ENCODE measurements at places on chromosomes 1 and 21. TPM values are rescaled to one million over a fixed set of nuclear protein-coding genes. Genes with fewer than 3 reads are reported as not detected.

BGLAP gene
- 2.6 TPM for total RNA-seq

DNA sequence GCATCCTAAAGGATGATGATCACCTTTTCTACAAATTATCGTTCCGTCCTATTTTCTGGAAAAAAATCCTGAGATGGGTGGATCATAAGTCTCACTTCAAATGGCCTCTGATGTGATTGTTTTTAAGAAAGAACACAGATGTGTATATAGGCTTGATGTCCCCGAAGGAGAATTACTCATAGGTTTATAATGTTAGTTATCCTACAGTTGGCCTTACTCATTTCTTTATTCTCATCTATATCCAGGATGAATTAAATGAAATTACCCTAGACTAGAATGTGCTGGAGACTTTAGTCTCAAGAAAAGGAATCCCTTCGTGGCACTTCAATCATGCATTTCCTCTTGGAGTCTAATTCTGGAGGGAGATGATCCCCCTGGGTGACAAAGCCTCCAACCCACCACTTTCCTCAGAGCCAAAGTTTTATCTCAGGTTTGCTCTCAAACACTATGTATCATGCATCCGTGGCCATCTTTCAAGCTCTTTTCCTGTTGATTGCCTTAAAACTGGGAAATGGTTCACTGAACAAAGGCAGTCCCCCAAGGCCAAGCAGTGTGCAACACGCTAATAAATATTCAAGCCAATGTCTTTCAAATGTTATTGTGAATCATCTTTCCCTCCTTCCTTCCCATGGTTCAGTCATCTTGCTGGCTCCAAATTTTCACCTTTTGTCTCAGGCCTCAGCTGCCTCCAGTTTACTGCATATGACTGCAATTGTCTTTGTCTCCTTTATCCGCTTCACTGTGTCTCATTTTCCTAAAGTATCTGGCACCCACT lies 32.5 kb upstream of the SMYD2 start:
- DNase-seq: no peak

DNA sequence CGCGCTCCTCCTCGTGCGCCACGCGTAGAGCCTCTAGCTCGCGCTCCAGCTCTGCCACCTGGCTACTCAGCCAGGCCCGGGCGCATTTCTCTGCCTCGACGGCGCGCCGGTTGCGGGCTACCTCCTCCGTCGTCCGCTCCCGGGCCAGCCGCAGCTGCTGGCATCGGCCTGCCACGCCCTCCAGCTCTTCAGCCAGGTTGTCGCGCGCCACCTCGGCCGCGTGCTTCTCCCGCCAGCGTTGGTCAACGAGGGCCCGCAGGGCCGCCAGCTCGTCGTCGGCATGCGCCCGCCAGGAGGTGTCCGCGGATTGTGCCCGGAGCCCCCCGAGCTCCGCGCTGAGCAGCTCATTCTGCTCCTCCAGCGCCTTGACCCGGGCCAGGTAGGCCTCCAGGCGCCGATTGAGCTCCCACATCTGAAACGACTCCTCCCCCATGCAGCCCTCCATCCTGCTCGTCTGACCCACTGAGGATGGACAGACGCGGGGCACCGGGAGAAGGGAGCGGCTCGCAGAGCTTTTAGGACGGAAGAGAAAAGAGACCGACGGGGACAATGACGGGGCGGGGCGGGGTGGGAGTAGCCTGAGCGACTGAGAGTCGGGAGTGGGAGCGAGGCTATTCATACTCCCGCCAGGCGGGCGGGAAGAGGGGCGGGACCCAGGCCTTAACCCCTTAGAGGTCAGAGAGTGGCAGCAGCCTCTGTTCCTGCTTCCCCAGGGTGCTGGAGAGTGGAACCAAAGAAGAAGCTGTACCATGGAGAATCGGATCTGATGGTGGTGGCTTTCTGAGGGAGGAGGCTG lies at the start of gene NES:
NES (minus strand) TSS at position 588 of the 796 bp plus-strand sequence; CDS start at position 445, 143 bp downstream.
- peak; percentile 87 for DNase-seq

DNA sequence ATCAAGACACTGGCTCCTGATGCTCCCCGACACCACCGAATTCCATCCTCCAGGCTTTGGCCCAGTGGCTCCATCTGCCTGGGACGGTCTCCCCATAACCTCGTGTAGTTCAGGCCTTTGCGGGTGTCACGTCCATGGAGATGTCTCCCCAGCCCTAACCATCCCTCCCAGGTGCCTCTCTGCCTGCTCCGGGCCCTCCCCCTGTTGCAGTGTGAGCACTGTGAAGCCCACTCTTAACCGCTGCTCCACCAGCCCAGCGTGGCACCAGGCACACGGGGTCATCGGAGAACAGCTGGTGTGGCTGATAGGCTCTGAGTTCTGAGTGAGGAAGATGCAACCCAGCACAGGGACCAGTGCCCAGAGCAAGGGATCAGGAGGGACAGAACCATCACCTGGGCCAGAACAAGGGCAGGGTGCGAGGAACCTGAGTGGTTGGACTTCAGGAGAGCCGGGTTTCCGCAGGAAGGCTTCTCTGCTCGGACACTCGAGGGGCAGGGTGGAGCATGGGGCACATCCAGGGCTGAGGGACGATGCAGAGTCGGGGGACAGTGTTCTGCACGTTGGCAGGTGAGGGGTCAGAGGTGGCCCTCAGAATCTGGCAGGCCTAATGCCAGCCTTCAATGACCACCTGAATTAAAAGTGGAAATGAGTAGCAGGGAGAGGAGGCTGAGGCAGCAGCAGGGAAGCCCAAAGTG lies 2.6 kb upstream of the GNB1 start:
- no peak for DNase-seq

DNA sequence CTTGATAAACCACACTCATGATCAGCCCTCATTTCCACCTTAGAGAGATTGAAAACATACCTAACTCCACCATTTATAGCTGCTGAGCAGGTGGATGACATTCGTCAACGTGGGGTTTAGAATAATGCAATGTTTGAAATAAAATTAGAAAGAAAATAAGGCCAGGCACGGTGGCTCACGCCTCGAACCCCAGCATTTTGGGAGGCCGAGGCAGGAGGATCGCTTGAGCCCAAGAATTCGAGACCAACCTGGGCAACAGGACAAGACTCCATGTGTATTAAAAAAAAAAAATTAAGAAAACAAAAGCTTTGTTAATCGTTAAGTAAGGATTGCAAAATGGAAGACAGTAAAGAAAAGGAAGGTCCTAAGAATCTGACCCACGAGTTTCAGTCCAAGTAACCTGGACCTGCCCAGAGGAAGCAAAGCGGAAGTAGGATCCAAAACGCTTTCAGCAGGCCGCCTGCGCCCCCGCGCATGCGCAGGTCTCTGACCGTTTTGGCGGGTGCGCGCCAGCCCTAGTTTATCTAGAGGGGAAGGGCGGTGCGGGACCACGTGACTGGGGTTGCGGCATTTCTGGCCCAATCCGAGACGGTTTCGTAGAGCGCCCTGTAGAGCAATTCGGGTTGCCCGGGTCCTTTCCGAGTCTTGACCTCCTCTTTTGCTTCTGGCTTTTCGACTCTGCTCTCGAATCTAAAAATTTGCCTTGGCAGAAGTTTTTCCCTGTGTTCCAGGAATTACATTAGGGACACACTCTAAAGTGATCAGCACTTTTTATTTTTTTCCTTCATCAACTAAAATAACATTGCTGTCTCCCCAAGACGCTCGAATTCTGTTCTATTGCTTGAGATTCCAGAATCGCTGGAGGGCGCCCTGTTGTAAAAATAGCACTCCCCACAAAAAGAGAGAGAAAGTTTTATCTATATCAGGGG lies 22.5 kb downstream of the ANP32E start:
- peak; percentile 93 for DNase-seq

TSTD1 gene
- total RNA-seq: 100 TPM
